CD4-positive, alpha-beta T cell (primary cell): ENCODE measurements at places on chromosomes 1 and 21.

GRCh38 chr21:33207449-33208149 is 22.1 kb upstream of the IFNAR2 start:
- no peak overlapping the region for H3K27ac ChIP-seq
- no peaks in the 10 kb centered on the region for H3K36me3 ChIP-seq

GRCh38 chr21:37547615-37548200 is 181.1 kb downstream of the DYRK1A start:
- peaks cover 4% of the 10 kb centered on the region for H3K4me1 ChIP-seq
- H3K27me3 ChIP-seq = peaks cover 7% of the 10 kb centered on the region
- no peaks in the 10 kb centered on the region for H3K36me3 ChIP-seq
- H3K27ac ChIP-seq = no peak overlapping the region
- H3K4me3 ChIP-seq = no peak overlapping the region
- DNase-seq = no peak

GRCh38 chr1:111475701-111476100 is 1.9 kb downstream of the C1orf162 start:
- DNase-seq = peak; percentile 26
- peak overlapping the region; percentile 42 for H3K27ac ChIP-seq
- peaks cover 12% of the 10 kb centered on the region for H3K36me3 ChIP-seq
- H3K4me1 ChIP-seq = peaks cover 67% of the 10 kb centered on the region

GRCh38 chr1:119462964-119463363 is 44.0 kb upstream of the HSD3B1 start:
- no peak overlapping the region for H3K27ac ChIP-seq
- H3K27me3 ChIP-seq = no peaks in the 10 kb centered on the region
- H3K4me1 ChIP-seq = no peaks in the 10 kb centered on the region
- H3K36me3 ChIP-seq = no peaks in the 10 kb centered on the region
- no peak for DNase-seq

DNA sequence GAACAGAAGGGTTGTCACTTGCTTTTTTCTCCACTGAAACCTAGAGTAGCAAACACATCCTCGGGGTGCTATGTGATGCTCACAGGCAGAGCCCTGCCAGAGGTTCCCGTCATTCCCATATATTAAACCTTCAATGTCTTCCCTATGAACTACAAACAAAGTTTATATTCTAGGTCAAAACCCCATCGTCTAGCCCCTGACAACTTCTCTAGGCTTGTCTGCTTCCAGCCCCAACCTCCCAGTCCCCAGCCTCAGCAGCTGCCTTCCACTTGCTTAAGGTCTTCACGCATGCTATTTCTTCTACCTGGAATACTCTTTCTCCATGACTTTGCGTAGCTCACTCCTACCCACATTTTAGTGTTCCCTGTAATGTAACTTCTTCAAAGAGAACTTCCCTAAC is 1.9 kb upstream of the TLR5 start:
- no peak overlapping the region for H3K27ac ChIP-seq
- H3K4me1 ChIP-seq = peaks cover 30% of the 10 kb centered on the region
- no peak overlapping the region for H3K4me3 ChIP-seq
- H3K27me3 ChIP-seq = no peaks in the 10 kb centered on the region

DNA sequence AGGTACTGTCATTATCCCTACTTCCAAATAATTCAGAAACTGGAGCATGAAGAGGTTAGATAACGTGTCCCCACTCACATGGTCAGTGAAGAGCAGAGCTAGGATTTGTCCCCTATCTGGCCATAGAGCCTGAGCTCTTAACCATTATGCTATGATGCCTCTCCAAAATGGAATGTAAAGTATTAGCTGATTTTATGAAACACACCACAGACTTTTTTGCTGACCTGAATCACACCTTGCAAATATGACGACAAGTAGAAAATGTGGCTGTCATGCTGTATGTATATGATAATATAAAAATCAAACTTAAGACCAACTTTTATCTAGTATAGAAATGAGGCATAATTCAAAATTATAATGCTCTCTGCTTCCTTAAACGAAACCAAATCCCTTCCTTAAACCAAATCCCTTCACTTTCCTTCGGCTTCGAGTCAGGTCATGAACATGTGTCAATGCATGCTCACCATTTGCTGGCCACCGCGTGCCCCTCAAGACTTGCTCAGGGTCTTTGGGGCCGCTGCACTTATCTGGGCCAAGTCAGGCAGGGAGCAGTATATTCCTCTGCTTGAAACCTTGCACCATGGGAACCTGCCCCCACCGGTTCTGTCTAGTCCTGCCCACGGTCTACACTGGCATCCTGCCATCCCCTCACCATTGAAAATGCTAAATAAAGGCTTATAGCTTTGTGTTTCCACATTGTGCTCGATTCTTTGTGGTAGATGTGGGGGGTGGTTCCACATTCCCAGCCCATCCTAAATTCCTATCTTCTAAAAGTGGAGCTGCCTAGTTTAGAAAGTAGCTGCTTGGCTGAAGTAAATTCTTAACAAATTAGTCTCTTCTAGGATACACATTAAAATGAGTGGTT is 1.6 kb upstream of the TMCC2 start:
- H3K4me3 ChIP-seq = no peak overlapping the region
- no peak for DNase-seq
- no peaks in the 10 kb centered on the region for H3K36me3 ChIP-seq
- H3K4me1 ChIP-seq = peaks cover 31% of the 10 kb centered on the region
- H3K27me3 ChIP-seq = peaks cover 5% of the 10 kb centered on the region
- H3K27ac ChIP-seq = no peak overlapping the region

- no peak overlapping the region for H3K27ac ChIP-seq
- H3K36me3 ChIP-seq = no peaks in the 10 kb centered on the region
- DNase-seq = no peak
- no peak overlapping the region for H3K4me3 ChIP-seq
- no peaks in the 10 kb centered on the region for H3K4me1 ChIP-seq
Measured at GRCh38 chr1:162224267-162224666, 152.4 kb downstream of the SPATA46 start.
